ENCODE measurements at places on chromosomes 7 and 10.
A peak's percentile ranks its signal among the peaks of the same experiment; 100 is the strongest.

- no peak for DNase-seq
Observed at GRCh38 chr10:84587789-84588188, 259.4 kb downstream of the CCSER2 start.

GRCh38 chr7:20794676-20795075 lies 8.0 kb upstream of the SP8 start:
- no peak for DNase-seq

DNA sequence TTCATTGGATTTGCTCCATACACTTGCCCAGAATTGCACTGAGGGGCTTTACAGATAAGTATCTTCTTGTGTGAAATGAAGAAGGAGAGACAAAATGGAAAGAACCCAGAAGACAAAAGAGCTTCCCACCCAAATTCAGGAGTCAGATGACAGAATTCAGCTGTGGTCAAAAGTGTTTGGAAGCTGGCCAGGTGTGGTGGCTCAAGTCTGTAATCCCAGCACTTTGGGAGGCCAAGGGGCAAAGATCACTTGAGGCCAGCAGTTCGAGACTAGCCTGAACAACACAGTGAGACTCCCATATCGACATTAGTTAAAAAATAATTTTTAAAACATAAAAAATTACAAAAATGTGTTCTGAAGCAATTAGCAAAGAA lies 27.1 kb downstream of the DUSP5 start:
- no peak for DNase-seq

DNA sequence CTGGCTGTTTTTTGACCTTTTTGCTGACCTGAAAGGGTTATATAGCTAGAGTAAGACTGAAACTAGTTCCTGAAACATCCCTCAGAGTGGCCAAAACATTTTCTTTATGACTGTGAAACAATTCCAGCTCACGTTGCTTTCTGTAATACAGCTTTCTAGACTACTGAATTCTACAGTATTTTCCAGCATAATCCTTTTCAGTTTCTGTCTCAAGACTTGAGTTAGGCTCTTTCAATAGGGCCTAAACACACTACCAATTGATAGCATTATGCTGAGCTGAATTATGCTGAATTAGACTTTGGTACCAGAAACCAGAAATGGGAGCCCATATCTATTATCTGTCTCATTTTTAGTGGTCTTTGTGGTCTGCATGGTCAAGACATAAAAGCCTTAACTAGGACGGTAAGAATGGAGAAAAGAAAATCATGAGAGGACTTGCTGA lies 72.6 kb downstream of the EPDR1 start:
- no peak for DNase-seq

DNA sequence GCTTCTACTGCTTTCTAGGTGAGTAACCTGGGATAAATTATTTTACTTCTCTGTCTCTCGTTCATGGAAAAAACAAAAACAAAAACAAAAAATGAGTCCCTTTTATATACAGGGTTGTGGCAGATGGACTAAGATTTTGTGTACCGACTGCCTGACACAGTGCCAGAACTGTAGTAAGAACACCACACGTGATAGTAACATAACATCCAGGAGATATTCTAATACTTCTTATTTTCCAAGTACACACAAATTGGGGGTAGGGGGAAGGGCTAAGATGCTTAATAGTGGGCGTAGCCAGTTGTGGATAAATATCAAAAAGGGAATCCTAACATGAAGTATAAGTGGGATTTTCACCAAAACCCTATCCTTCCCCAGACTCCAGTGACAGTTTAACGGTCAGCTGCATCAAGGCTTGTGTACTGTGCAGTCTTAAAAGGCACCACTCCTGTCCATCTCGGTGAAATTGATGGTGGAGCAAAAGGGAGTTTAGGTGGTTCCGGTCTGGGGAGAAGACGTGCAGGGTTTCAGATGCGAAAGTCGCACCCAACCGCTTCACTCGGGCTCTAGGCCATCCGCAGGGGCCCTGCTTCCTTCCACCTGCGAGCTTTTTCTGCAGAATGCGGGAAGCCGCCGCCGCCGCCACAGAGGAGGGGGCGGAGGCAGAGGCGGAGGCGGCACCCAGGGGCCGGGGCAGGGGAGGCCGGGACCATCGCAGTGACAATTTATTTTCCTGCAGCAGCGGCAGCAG lies at the start of gene STAMBPL1:
Gene STAMBPL1, plus strand, starts transcription at position 712 of the 748 bp plus-strand sequence. CDS start 21,464 bp downstream, outside the sequence.
- no peak for DNase-seq

- no peak for DNase-seq
Observed at GRCh38 chr10:123642293-123642692, 23.9 kb upstream of the GPR26 start.

- no peak for DNase-seq
Observed at GRCh38 chr7:140624392-140625191, 16.0 kb downstream of the DENND2A start.

DNA sequence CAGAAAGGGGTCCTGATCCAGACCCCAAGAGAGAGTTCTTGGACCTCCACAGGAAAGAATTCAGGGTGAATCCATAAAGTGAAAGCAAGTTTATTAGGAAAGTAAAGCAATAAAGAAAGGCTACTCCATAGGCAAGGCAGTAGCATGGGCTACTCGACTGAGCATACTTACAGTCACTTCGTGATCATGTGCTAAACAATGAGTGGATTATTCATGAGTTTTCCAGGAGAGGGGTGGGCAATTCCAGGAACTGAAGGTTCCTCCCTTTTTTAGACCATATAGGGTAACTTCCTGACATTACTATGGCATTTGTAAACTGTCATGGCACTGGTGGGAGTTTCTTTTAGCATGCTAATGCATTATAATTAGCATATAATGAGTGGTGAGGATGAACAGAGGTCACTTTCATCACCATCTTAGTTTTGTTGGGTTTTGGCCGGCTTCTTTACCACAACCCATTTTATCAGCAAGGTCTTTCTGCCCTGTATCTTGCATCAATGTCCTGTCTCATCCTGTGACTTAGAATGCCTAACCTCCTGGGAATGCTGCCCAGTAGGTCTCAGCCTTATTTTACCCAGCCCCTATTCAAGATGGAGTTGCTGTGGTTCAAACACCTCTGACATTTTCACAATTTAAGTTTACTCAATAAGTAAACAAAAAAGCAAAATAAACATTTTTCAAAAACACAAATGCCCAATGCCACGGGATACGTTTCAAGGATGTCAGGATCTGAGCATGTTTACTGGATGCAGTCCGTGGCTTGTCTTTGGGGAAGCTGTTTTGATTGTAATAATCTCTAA lies 37.0 kb downstream of the ALOX5 start:
- peak; percentile 77 for DNase-seq

DNA sequence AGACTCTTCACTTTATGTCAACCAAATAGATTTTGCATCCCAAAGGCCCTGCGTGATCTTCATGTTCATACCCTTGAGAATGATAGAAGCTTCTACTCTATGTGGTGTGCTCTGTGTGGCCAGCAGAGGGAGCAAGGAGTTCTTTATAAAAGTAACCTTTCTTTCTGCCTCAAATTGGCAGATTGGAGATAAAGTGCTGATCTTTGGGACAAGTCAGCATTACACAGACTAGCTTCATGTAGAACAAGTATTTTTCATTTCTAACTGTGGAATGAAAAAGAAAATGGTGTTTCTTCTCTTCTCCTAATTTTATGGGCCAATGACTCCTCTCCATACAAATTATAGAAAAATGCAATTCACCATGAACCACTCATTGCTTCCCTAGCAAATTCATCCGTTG lies 1214.1 kb downstream of the SORCS1 start:
- peak; percentile 72 for DNase-seq

GRCh38 chr7:143279186-143280098 lies 5.3 kb upstream of the TMEM139 start:
- no peak for DNase-seq

DNA sequence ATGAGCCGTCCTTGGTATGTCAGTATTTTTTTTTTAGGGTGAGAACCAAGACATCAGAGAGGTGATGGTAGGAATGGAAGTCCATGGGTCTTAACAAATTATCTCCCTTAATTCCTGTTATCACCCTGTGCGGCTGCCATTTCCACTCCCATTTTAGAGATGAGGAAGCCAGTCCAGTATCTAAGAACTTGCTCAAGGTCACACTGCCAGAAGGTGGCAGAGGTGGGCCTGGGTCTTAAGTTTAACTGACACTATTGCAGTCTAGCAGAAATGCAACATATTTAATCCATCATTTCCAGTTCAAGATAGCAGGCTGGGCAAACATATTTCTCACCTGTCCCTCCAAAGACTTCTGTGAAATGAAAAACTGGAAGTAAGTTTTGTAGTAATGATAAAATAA lies 108.3 kb downstream of the GLI3 start:
- DNase-seq: peak; percentile 8

DNA sequence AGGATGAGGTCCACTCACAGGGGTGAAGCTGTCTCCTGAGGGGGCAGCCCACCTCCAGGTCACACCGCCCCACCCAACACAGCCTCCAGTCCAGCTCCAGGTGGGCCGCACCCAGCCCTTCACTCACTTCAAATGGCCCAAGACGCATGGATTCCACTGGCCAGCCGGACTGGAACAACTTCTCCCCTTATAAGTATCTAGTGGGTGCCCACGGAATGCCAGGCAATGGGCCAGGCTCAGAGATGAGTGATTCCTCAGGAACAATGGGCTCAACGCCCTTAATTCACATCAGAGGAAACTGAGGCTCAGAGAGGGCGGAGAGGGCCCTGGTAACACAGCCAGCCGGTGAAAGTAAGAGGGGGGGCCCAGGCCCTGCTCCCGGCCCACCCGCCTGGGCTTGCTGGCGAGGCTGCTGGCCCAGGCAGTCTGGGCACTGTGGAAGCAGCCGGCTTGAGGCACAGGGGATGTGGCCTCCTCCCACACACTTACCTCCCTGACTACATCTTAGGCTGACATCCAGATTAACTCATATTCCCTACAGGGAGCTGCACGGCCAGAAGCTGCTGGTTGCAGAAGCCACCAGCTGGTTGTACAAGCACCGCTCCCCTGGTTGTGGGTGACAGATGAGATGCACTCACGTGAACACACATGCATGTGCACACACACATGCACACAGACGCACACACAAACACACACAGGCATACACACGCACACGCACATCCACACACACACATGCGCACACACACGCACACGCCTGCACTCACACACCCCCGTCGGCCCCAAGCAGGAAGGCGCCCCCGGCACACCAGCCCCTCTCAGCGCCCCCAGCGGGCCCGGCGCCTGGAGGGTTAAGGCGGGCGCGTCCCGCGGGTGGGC lies 1.0 kb upstream of the FAM20C start:
- peak; percentile 30 for DNase-seq

GRCh38 chr10:132111121-132111731 lies 45.5 kb downstream of the JAKMIP3 start:
- DNase-seq: no peak

DNA sequence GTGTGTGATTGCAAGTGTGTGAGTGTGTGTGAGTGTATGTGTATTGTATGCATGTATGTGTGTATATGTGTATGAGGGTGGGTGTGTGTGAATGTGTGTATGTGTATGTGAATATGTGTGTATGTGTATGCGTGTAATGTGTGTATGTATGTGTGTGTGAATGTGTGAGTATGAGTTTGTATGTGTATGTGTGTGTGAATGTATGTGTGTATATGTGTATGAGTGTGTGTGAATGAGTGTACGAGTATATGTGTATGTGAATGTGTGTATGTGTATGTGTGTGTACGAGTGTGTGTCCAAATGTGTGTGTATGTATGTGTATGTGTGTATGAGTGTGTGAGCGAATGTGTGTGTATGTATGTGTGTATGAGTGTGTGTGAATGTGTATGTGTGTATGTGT lies 8.2 kb upstream of the GALNTL5 start:
- DNase-seq: no peak

- no peak for DNase-seq
Observed at GRCh38 chr7:126760914-126761577, 491.7 kb downstream of the GRM8 start.

- DNase-seq: no peak
Observed at GRCh38 chr10:3249307-3249889, 76.8 kb upstream of the PITRM1 start.

DNA sequence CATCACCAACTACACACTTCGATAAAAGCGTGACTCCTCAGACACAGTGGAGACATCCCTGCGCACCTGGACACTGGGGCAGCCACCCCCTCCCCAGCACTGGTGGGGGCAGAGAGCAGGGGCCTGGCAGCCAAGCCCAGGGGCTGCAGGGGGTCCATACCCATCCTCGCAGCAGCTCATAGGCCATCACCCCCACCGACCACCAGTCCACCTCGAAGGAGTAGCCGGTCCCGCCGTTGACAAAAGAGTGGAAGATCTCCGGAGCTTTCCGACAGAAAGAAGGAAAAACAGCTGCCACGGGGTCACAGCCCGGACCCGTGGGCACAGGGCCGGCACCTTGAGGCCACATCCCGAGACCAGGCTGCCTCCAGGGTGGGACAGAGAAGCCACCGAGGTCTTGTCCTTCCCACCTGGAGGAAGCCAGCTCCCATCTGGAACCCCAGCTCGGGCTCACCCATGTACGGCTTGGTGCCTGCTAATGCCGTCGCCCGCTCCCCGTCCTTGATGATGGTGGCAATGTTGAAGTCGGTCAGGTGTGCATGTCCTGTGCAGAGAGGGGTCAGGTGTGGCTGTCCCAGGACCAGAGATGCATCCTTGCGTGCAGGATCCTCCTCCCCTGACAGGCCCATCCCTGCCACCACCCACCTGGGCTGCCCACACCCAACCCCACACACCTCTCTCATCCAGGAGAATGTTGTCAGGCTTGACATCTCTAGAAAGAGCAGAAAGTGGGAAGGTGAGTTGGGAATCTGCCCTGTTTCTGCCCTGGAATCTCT lies 38.5 kb downstream of the DPYSL4 start:
- no peak for DNase-seq

GRCh38 chr7:33485747-33486493 lies 356.6 kb downstream of the BBS9 start:
- DNase-seq: no peak

DNA sequence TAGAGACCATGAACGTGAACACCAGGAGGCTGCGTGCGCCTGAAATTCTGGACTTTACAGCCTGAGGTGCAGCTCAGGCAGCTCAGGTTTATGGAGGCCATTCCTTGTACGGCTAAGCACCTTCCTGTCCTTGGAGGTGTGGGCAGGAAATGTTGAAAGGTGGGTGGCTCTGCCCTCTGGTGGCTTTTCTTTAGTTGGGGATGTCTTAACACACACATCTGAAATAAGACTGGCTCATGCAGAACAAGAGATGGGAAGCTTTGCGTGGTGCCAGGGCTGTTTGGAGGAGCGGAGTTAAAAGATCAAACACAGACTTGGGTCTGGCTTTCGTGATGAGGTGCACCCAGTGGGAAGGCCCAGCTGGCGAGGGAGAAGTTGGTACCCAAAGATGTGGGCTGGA lies 64.1 kb downstream of the DOCK1 start:
- no peak for DNase-seq

GRCh38 chr7:29843726-29844125 lies 37.4 kb downstream of the WIPF3 start:
- DNase-seq: no peak

GRCh38 chr7:151721694-151722093 lies 155.2 kb downstream of the PRKAG2 start:
- DNase-seq: peak; percentile 55

Data from hematopoietic multipotent progenitor cell treated with erythropoietin and hydrocortisone succinate and interleukin-3 and kit ligand, for 6 days (in vitro differentiated cells).